ENCODE measurements at places on chromosomes 6 and 20. TPM values are rescaled to one million over a fixed set of nuclear protein-coding genes. Genes with fewer than 3 reads are reported as not detected.

DNA sequence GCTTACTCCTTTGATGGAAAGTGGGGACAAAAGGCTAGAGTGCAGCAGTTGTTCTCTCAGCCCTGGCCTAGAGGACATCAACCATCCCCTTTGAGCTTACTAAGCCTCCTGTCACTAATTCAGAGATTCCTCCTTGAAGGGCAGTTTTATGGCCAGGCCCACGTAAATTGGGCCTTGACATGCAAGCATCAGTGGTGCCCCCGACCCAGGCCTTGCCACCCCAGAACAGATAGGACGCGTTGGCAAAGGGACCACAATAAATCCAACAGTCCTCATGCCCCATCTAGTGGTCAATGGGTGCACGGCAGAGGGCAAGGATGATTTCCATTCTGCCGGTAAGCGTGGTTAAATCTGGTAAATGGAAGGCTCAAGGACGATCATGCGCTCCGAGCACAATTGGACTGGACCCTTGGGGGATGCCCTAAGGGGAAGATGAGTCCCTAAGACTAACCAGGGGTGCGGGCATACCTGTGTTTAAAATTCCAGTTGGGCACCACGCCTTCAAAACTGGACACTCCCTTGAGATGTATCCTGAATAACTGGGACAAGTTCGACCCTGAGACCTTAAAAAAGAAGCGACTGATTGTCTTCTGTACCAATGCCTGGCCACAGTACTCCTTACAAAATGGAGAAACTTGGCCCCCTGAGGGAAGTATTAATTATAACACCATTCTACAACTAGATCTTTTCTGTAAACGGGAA is 32.6 kb downstream of the CEP85L start:
- DNase-seq = peak; percentile 16

DNA sequence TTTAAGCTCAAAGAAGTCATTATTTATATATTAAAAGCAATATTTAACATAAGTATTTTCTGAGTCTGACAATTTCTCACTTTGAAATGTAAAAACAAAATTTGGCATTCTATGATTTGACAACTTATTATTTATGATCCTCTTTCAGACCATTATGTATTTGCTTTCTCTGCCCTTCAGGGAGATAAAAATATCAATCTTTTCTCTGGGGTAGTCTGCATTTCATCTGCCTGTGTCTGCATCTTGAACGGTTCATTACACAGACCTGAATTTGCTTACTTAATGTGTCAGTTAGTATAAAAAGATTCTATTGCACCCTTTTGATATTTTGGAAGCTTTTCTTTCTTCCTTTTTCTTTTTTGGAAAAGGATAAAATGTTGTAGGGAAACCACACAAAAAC is 354.0 kb upstream of the RGS17 start:
- DNase-seq = no peak

DNA sequence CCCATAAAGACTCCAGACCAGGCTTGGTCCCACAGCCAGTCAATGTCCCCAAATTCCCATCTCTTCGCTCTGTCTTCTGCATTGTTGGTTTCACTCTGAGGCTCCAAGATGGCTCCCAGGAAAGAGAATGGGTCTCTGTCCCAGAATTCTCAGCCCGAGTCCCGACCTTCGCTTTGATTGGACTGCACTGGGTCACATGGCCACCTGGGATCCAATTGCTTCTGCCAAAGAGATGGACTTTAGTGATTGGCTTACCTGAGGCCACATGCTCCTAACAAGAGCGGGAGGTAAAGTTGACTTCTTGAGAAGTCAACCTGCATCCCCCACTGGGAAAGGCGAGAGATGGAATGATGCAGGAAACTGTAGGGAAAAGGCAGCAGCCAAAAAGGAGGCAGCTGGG is 104.7 kb upstream of the PMEPA1 start:
- no peak for DNase-seq

- DNase-seq = no peak
Observed at GRCh38 chr20:41050361-41051008, 21.9 kb downstream of the TOP1 start.

- DNase-seq = no peak
Observed at GRCh38 chr6:143531720-143532499, 20.4 kb upstream of the FUCA2 start.

DNA sequence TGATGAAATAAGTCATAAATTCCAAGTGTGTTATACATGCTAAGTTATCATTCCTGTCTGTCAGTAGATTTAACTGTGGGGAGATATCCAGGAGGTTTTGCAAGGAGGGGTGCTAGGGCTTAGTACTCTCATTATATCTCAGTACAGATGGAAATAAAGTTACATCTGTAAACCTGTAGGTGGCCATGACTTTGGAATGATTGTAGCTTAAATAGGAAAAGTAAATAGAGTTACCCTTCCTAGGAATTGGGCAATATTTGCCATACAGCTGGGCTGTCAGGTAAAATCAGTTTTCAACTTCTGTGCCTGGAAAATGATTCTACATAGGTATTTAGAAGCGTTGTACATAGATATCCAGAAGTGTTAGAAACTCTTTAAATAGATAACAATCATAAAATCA is 19.8 kb upstream of the TGM3 start:
- no peak for DNase-seq

- peak; percentile 62 for DNase-seq
Observed at GRCh38 chr6:43687437-43688347, at the start of gene MRPS18A. Gene MRPS18A, minus strand, starts transcription at chr6:43687791. Its CDS starts 12 bp downstream, at chr6:43687779.

DNA sequence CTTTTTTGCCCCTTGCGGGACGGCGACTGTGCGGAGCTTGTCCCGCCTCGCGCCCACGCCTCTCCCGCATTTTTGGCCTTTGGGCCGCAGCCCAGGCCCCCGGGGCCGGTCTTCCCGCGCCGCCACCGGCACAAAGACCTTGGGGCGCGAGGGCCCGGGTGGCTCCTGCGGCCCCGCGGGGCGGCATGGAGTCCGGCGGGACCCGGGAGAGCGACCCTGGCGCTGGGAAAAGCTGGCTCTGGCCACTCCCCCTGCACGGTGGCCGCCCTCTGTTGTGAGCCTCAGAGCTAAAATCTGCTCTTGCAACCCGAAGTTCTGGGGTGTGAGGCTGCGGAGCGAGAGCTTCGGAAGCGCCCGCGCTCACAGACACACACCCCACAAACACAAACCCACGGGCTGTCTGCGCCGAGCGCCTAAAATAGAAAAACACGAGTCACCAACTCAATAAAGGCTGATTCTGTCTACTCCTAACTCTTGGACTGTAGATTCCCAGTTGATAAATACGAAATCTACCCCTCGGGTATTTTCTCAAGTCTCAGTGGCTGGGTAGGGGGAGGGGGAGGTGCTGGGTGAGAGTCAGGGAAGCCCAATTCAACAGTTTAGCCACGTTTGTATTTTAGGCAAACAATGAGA is 496 bp upstream of the BEND3 start:
- peak; percentile 35 for DNase-seq

GRCh38 chr20:19451923-19452295 is 239.5 kb downstream of the SLC24A3 start:
- no peak for DNase-seq

- no peak for DNase-seq
Observed at GRCh38 chr6:4327841-4328240, 192.5 kb upstream of the ECI2 start.

DNA sequence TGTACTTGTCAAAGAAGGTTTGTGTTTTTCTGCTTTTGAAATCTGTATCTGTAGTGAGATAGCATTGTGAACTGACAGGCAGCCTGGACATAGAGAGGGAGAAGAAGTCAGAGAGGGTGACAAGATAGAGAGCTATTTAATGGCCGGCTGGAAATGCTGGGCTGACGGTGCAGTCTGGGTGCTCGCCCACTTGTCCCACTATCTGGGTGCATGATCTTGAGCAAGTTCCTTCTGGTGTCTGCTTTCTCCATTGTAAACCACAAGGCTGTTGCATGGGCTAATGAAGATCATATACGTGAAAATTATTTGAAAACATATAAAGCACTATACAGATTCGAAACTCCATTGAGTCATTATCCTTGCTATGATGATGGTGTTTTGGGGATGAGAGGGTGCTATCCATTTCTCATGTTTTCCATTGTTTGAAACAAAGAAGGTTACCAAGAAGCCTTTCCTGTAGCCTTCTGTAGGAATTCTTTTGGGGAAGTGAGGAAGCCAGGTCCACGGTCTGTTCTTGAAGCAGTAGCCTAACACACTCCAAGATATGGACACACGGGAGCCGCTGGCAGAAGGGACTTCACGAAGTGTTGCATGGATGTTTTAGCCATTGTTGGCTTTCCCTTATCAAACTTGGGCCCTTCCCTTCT is 18.4 kb downstream of the CD83 start:
- no peak for DNase-seq

DNA sequence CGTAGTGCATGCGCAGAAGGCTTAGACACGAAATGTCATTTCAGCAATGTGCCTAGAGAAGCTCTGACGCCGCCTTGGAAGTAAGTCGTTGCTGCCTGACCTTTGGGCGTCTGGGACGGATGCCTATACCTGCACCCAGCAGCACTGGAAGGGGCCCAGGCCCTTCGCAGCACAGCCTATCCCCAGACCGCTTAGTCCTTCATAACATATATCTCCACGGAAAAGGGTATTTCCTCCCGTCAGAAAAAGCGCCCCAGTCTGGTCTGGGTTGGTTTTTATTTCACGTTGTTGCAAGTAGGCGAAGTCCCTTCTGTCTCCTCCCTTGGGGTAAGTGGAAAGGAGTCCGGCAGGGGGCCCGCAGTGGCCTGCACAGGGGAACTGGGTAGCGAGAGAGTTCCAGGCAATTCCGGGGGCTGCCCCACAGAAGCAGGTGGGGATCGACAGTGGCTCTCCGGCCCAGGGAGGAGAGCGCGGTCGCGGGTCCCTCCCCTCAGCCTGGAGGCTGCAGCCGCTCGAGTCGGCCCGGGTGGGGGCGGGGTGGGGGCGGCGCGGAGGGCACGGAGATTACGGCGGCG is 559 bp upstream of the EYA4 start:
- DNase-seq = no peak

DNA sequence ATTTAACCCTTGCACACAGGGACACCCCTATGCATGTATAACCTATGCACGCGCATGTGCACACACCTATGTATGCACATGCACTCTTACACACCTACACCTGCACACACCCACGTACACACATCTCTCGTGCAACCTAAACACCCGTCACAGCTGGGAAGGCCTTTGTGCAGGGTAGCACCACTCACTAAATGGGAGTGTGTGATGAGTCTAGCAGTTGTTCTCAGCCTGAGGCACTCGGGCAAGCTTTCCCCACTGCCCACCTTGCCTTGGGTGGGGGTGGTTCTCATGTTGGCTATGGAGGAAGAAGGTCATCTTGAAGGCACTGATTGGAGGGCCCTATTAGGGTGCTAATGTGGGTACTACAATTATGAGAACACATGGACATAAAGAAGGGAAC is 85.8 kb downstream of the DLL1 start:
- no peak for DNase-seq

GRCh38 chr20:53282217-53282955 is 310.2 kb downstream of the TSHZ2 start:
- no peak for DNase-seq

GRCh38 chr6:12113190-12113577 is 101.1 kb downstream of the HIVEP1 start:
- peak; percentile 22 for DNase-seq

- no peak for DNase-seq
Observed at GRCh38 chr6:151430886-151431285, 21.0 kb downstream of the RMND1 start.

GRCh38 chr6:170031684-170032121 is 259.2 kb downstream of the DLL1 start:
- DNase-seq = no peak

GRCh38 chr6:56158571-56158970 is 88.8 kb downstream of the COL21A1 start:
- DNase-seq = no peak

- DNase-seq = peak; percentile 77
Observed at GRCh38 chr6:43481591-43482236, 4.3 kb downstream of the TJAP1 start.

DNA sequence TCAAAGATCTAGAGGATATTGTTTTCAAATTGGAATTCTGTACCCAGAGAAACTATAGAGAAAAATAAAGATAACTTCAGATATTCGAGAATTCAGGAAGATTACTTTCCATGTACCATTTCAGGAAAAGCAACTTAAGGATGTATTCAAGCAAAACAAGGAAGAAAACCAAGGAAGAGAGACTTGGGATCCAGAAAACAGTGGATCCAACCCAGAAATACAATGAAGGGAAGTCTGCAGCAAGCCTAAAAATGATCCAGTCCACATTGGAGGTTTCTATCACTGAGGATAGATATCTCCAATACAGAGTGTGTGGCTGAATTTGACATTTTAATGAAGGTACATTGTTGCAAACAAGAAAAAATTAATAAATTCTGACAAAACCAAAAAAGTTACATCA is 201.0 kb downstream of the EYA2 start:
- no peak for DNase-seq

DNA sequence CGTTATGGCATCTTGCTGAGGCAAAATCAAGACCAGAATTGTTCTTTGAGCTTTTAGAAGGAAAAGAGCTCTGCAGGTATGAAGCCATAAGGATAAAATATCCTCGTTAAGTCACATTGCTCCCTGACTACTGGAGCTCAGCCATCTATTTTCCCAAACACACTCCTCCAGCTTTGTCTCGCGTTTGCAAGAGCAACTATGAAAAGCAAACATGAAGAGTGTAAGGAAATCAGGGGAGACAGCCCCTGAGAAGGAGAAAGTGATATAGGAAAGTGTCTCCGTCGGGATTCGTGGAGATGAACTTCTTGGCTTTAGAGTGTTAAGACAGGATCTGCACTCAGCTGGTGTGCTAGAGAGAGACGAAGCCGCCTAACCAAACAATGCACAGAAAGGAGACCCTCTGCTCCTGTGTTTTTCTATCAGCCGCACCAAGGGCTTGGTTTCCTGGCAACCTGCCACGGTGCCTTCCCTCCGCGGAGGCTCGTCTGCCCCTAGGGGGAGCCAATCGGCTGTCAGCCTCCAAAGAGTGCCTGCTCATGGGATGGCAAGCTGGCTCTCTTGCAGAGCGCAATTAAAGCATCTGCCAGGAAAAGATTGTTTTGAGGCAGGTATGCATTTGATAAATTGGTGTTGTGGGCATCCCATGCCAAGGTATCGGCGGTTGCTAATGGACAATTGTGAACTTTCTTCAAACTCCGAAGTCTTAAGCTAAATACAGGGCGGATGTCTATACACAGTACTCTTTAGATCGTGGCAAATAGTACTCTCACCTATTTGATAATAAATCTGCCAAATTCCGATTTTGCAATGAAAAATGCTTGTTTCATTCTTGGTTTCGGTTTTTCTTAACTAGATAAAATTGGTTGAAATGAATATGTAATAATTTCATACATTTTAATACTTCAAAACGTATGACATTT is 603.2 kb downstream of the RNF144B start:
- peak; percentile 44 for DNase-seq

- DNase-seq = no peak
Observed at GRCh38 chr6:38935051-38935450, 113.5 kb upstream of the GLP1R start.

GRCh38 chr20:63128956-63129355 is 87.0 kb downstream of the YTHDF1 start:
- no peak for DNase-seq

Gene CDSN
- total RNA-seq = under 0.01 TPM

Gene PNLDC1
- total RNA-seq = not detected

Gene IMPG1
- total RNA-seq = 0.30 TPM

Gene ADGRB3
- under 0.01 TPM for total RNA-seq

Gene MLIP
- 0.15 TPM for total RNA-seq

Gene RBM12
- 59.0 TPM for total RNA-seq

Gene MUCL3
- 0.17 TPM for total RNA-seq

Gene OR2B6
- total RNA-seq = not detected

Gene SRC
- 36.6 TPM for total RNA-seq

Gene LCA5
- 8.3 TPM for total RNA-seq

Gene FRS3
- 2.0 TPM for total RNA-seq

Gene HLA-DRB5
- 0.20 TPM for total RNA-seq

Gene LTA
- total RNA-seq = not detected

Measured in renal cortical epithelial cell (primary cell).